Spleen (tissue), 13 donors: ENCODE measurements at places on chromosomes 12 and 14. TPM values are rescaled to one million over a fixed set of nuclear protein-coding genes. Genes with fewer than 3 reads are reported as not detected.

DNA sequence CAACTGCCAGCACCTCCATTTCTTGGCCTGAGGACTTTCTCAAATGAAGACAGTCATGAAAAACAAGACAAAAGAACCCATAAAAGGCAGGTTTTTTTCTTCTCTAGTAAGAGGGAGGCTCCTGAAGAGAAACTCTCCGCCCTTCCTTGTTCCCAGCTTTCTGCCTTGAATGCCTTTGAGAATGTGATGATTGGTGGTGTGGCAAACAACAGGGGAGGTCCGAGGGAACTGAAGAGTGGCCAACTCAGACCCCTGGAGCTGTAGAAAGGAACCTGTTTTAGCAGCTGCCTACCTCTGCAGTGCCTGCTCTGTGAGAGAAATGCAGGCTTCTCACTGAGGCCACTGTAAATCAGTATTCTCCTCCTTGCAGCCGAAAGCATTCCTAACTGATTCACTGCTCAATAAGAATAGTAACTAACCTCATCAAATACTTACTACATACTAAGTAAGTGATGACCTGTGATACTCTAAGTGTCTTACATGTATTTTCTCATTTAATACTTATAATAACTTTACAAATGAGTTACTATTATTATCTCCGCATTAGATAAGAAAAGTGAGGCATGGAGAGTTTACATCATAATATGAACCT lies 16.7 kb upstream of the ERC1 start:
- no peak for DNase-seq

DNA sequence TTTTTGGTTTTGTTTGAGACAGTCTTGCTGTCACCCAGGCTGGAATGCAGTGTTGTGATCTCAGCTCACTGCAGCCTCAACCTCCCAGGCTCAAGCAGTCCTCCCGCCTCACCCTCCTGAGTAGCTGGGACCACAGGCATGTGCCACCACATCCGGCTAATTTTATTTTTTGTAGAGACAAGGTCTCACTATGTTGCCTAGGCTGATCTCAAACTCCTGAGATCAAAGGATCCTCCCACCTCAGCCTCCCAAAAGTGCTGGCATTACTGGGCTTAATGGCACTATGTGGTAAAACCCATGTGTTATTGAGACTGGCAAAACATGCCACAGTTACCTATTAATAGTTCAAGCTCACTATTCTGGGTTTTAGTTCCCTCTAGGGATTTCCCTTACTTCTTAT lies 51.2 kb upstream of the KCNH3 start:
- DNase-seq = no peak

The HOXC10 gene
- not detected for total RNA-seq

The MEG3 gene
- 86.5 TPM for total RNA-seq

GRCh38 chr12:75317784-75318183 lies 12.3 kb downstream of the CAPS2 start:
- DNase-seq = no peak

DNA sequence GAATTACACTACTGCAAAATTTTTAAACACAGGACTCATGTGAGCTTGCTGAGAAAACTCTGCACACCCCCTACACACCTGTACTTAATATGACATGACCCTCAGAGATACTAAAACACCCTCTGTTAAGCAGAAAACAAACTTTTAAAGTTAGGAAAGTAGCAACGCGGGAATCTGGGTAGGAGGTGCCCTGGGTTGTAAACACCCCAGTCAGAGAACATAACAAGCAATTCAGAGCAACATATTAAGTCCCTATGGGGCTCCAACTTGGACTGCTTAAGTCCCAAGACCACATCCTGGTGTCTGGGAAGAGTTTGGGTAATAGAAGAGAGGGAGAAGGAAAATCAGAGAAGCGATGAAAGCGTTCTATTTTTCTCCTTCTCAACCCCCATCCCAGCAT lies 1.2 kb downstream of the ATF7 start:
- no peak for DNase-seq

DNA sequence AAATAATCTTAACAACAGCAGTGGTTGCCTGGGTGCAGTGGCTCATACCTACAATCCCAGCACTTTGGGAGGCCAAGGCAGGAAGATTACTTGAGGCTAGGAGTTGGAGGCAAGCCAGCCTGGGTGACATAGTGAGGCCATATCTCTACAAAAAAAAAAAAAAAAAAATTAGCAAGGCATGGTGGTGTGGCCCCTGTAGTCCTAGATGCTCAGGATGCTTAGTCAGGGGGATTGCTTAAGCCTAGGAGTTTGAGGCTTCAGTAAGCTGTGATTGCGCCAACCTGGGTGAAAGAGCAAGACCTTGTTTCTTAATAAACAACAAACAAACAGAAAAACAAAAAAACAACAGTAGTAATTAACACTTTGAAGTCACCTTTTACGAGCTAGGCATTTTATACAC lies 642 bp upstream of the ACSM4 start:
- DNase-seq = no peak

- DNase-seq = peak; percentile 78
These were observed 169.0 kb upstream of the EEA1 start for GRCh38 chr12:93098077-93098476.

DNA sequence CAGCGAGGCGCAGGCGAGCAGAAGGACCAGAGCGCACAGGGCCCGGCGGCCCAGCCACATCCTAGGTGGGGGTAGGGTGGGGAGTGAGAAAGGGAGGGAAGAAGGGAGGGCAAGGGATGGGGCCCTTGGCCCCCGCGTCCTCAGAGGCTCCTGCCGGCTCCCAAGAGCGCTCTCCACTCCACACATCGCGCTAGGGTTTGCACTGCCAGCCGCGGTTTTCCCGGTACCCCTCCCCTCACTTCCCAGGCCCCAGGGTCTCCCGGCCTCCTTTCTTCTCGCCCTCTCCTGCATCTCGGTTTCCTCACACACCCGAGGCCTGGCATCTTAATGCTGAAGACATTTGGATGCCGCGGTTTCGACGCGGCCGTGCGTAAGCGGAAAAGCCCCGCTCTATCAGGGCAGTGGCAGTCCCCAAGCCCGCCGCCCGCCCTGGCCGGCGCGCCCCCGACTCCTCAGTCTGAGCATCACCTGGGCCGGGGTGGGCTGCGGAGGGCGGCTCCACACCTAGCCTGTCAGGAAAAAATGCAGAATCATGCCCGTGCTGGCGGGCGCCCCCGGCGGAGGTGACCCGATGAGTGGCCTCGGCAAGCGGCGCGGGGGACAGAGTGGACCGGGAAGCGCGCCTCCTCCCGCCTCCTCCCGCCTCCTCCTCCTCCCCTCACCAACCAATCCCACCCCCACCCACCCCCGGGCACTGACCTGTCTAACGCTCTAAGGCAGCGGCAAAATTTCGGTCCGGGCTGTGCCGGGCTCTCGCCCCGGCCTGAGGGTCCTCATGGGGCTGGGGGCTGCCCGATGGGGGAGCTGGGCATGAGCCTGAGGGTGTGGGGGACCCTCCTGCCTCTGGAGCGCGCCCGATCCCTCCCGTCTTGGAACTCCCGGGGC lies 686 bp downstream of the B4GALNT1 start:
- DNase-seq = no peak

DNA sequence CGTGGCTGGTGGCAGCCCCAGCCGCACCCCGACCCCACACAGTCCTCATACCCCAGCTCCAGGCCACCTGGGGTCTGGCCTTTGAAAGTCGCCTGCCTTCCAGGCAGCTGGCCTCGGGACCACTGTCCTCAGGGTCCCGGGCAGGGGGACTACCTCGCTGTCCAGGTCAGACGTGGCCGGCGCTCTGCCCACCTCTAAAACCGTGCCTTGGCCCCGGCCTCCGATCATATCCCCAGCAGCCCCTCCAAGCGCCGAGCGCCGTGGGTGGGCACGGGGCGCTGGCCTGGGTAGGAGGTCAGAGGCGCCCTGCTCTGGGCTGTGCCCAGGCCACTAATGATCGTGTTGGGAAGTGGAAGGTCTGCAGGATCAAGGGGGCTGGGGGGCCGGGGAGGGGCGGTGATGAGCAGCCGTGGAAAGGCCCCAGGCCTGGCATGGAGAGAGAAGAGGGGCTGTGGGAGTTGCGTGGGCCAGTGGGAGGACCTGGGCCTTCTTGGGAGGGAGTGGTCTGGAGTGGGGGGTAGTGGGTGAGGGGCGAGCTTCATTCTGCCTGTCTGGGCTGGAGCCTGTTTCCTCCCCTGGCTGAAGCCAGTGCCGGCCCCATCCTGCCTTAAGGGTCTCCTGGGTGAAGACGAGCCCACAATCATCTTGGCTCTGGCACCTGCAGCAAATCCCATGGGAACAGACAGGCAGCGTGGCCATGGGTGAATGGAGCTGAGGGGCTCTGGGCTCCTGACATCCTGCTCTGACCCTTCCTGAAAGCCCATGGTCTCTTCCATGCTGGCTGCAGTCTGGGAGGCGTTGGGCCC lies 4.9 kb downstream of the TMEM121 start:
- DNase-seq = peak; percentile 76

DNA sequence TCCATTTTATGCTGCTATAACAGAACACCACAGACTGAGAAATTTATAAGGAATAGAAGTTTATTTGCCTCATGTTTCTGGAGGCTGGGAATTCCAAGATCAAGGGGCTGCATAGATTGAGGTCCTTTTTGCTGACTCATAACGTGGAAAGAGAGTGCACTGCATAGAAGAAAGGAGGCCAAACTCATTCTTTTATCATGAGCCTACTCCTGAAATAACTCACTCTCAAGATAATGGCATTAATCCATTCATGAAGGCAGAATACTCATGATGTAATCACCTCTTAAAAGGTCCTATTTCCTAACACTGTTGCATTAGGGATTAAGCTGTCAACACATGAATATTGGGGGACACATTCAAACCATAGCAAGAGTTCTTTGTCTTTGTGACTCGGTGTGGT lies 60.0 kb upstream of the FBXO33 start:
- no peak for DNase-seq

- no peak for DNase-seq
These were observed 354.0 kb downstream of the FLRT2 start for GRCh38 chr14:85883966-85884365.

GRCh38 chr12:124442772-124443445 lies 124.5 kb downstream of the NCOR2 start:
- DNase-seq = no peak

The IFI27 gene
- 816 TPM for total RNA-seq

The HOXC13 gene
- total RNA-seq = not detected

The ETFRF1 gene
- total RNA-seq = 50.0 TPM

- no peak for DNase-seq
These were observed 131.3 kb downstream of the ITPR2 start for GRCh38 chr12:26701604-26702215.

DNA sequence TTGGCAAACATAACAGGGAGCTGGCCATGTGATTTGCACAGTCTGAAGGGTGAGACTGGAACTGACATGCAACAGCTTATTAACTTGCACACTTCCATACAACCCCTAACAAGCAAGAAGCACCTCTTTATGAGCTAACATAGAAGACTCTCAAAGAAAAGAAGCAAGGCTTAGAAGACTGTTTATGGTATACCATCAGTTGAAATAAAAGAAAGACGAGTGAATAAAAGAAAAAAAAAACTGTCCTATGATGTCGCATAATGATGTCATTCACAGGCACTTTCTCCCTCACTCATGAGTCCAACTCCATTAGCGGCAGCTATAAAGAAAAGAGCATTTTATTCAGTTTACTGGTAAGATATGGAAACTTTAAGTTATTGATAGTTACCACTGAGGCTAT lies 3.3 kb upstream of the MDM1 start:
- DNase-seq = no peak

DNA sequence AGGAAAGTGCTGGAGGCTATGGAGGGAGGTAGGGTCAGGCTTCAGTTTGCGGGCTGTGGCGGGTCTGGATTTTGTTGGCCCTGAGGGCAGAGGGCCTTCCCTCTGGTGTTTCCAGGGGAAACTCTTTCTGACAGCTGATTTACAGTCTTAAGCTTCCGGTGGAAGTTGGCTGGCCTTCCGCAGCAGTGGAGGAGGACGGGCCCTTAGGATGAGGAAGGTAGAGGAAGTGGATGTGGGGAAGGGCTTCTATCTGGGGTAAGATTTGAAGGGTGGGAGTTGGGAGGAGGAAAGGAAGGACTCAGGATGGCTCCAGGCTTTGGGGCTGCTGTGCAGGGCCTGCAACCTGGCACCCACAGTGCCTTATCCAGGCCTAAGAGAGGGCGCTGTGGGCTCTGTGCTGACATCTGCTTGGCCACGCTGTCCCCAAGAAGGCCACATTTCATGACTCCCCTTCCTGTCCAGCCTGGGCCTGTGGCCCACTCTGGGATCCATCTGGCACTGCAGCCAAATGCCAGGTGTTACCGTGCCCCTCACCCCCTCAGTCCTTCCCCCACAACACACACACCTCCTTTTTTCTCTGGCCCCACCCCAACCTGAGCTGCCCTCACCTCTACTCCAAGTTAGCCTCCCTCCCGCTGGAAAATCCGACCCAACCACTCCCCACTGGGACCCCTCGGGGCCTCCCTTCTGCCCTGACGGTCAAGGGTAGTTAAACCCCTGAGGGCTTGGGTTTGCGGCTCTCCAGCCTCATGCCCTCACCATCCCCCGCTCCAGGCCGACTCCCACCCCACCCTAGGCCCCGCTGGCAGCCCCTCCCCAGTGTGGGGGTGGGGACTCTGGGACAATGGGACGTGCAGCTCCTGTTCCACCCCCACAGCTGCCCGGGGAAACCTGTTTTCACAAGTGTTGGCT lies 7.7 kb upstream of the PPP1R13B start:
- peak; percentile 75 for DNase-seq

DNA sequence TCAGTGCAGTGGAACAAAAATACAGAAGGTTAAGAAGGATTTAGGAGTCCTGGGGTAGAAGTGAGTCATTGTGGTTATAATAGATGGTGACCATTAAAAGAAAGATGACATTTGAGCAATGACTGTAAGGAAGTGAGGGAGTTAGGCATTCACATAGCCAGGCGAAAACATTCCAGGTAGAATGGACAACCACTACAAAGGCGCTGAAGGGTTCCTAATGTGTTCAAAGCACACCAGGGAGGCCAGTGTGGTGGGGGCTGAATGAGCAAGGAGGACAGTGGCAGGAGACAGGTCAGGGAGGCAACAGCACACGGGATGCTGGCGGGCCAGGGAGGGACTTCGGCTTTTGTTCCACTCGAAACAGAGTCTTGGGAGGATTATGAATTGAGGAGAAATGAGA lies 129.9 kb downstream of the NPAS3 start:
- DNase-seq = no peak

GRCh38 chr14:105169776-105170655 lies 1.4 kb upstream of the JAG2 start:
- no peak for DNase-seq

The PKP2 gene
- total RNA-seq = 2.9 TPM

GRCh38 chr12:80272387-80272915 lies 171.6 kb upstream of the PTPRQ start:
- no peak for DNase-seq

- peak; percentile 32 for DNase-seq
These were observed 24.5 kb downstream of the SSH1 start for GRCh38 chr12:108832730-108833354.

- DNase-seq = no peak
These were observed 15.0 kb downstream of the MAP3K9 start for GRCh38 chr14:70794294-70794693.

The CFAP251 gene
- total RNA-seq = 4.1 TPM

DNA sequence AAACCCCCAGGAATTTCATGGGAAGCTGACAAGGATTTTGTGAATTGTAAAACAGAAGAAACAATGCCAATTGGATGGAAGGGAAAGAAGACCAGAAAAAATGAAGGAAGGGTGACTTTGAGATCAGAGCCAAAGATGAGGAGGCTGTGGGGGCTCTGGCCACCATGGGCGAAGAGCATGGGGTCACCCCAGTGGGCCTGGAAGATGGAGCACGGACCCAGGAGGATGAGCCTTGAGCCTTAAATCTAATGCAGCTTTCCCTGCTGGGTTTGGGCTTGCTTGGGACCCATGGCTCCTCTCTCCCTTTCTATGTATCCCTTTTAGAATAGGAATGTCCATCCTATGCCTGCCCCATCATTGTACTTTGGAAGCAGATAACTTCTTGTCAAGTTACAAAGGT lies 322.2 kb downstream of the TMEM121 start:
- no peak for DNase-seq

GRCh38 chr12:10241290-10241689 lies 28.6 kb downstream of the GABARAPL1 start:
- DNase-seq = no peak

The PLEKHD1 gene
- total RNA-seq = 0.07 TPM
